GM23248 (cell line): ENCODE measurements at places on chromosomes 5 and 9. TPM values are rescaled to one million over a fixed set of nuclear protein-coding genes. Genes with fewer than 3 reads are reported as not detected.

Gene SPINK13
- total RNA-seq: not detected in 2 replicates

Gene LCN9
- total RNA-seq: not detected in 2 replicates

Gene MYMK
- not detected in 2 replicates for total RNA-seq

Gene POLR1E
- total RNA-seq: 27.5 and 27.8 TPM in 2 replicates

Gene C9
- not detected in 2 replicates for total RNA-seq

Gene BARHL1
- not detected in 2 replicates for total RNA-seq

Gene HAVCR1
- total RNA-seq: not detected in 2 replicates

Gene PCDHB8
- 2.1 and 2.9 TPM in 2 replicates for total RNA-seq

Gene HARS2
- 29.7 and 32.8 TPM in 2 replicates for total RNA-seq

DNA sequence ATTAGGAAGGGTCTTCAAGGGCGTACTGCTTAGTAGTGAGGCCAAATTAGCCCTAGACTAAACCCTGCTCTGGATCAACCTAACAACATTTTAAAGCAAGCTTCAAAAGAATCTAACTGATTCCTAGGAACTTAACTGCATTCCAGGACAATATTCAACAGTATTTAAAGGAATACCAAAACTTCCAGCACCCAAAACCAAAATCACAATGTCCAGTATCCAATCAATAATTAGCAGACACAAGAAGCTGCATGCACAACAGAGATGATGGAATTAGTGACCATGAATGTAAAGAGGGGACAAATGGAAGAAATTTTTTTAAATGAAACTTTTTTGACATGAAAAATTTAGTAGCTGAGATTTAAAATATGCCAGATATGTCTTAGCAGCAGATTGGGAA, 53.9 kb downstream of the CETN3 start:
- no peak for DNase-seq
- no peaks in the 10 kb centered on the region; the same call in 1 of the 2 replicates for H3K27me3 ChIP-seq
- H3K36me3 ChIP-seq: no peaks in the 10 kb centered on the region
- no peaks in the 10 kb centered on the region for H3K4me1 ChIP-seq
- no peak overlapping the region for H3K4me3 ChIP-seq

DNA sequence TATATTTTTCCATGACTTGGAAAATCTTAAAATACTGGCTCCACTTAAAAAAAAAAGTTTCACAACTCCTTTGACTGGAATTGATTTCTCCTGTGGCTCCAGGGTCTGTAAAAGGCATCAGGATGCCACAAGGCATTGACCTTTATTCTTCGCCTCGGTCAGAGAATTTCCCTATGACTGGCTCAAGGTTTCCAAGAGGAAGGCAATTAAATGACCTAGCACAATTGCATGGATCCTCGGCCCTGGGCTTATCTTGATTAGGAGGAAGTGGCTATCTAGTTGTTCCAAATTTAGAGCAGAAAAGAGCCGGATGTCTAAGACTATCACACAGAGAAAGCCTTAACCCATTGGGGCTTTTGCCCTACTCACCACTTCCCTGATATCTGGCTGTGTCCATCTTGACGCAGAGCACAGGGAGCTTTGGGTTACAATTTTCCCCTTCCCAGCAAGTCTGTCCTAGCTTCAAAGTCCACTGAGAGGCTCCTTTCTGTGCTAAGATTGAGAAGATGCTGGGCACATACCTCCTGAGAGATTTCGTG, 56.9 kb upstream of the COL15A1 start:
- H3K27me3 ChIP-seq: no peaks in the 10 kb centered on the region
- H3K36me3 ChIP-seq: no peaks in the 10 kb centered on the region
- no peak overlapping the region for H3K27ac ChIP-seq
- DNase-seq: no peak
- H3K4me3 ChIP-seq: no peak overlapping the region

DNA sequence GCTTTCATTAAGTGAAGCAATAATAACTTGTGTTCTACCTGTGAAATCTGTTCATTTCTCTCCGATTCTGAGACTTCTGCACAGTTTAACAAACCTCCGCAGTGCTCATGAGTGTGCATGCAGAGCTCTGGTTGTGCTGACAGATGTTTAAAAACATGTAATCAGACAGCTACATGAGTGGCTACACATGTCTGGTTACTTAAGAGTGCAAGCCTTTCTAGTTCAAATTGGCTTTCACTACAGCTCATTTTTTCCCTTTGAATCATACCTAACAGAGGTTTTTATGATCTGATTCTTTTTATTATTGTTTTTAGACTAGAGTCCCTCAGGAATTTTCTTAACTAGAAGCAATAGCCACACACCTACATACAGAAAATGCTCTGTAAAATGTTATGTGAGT, 310.2 kb downstream of the ARRDC3 start:
- H3K36me3 ChIP-seq: no peaks in the 10 kb centered on the region
- DNase-seq: peak; percentile 85
- no peak overlapping the region for H3K27ac ChIP-seq
- H3K4me3 ChIP-seq: no peak overlapping the region
- H3K27me3 ChIP-seq: 0 out of 2 replicates have a peak, but pooled peaks cover 3% of the 10 kb centered on the region

GRCh38 chr5:3511934-3512333, 83.7 kb upstream of the IRX1 start:
- no peak for DNase-seq
- no peaks in the 10 kb centered on the region for H3K27me3 ChIP-seq
- no peak overlapping the region for H3K4me3 ChIP-seq
- no peaks in the 10 kb centered on the region for H3K4me1 ChIP-seq
- H3K27ac ChIP-seq: no peak overlapping the region
- no peaks in the 10 kb centered on the region for H3K36me3 ChIP-seq

DNA sequence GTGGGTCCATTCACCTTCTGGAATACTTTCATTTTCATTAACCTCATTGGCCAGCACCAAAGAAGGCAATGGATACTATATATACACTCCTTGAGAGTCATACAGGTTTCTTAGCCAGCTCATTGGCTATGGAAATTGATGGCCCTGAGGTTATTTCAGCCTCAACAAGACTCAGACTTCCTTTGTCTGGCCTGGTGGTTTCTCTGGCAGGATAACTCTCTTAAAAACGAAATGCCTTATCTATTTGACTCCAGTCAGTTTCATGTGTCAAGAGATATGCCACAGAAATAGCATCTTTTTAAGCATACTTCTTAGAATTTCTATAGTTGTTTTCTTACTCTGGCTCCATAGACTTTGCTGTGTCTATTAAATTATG, 28.9 kb downstream of the CDH9 start:
- no peak overlapping the region for H3K27ac ChIP-seq
- H3K36me3 ChIP-seq: no peaks in the 10 kb centered on the region
- no peaks in the 10 kb centered on the region for H3K27me3 ChIP-seq
- H3K4me1 ChIP-seq: no peaks in the 10 kb centered on the region
- no peak overlapping the region for H3K4me3 ChIP-seq
- no peak for DNase-seq

DNA sequence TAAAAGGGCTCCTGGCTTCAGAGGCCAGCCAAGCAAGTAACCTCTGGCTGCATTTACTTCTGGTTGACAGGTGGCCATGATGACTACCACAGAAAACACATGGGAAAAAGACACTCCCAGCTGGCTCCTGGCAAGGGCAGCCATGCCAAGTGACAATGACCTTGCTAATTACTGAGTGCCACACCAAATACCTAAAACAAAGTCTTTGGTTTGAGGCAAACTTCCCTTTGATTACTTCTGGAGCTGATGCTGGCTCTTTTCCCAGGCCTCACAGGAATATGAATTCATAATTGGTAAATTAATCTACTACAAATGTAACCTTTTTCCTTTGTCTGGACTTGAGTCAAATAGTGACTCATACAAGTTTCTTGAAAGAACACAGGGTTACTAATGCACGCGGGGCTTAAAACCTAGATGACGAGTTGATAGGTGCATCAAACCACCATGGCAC, 61.0 kb downstream of the LPAR1 start:
- no peaks in the 10 kb centered on the region for H3K36me3 ChIP-seq
- peaks cover 56% of the 10 kb centered on the region for H3K4me1 ChIP-seq
- no peaks in the 10 kb centered on the region for H3K27me3 ChIP-seq
- H3K27ac ChIP-seq: no peak overlapping the region
- peak; percentile 69 for DNase-seq

DNA sequence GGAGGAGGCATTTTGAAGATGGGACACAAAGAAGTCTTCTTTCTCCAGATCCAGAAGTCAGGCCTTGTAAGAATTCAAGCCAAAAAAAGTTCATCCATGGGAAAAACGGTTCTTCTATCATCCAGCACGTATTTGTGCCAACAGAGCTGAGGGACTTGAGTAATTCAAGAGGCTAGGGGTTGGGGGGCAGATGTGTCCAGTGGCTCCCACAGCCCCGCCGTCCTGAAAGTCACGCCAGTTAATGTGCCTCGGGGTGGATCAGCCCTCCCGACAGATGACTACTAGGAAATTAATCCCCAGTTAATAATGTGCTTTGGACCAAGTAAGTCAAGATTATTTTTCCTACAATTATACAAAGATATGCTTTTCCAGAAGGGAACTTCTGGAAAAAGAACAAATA, 23.4 kb downstream of the NREP start:
- H3K4me1 ChIP-seq: peaks cover 70% of the 10 kb centered on the region
- peaks cover 81% of the 10 kb centered on the region for H3K36me3 ChIP-seq
- H3K27me3 ChIP-seq: no peaks in the 10 kb centered on the region
- H3K4me3 ChIP-seq: no peak overlapping the region
- DNase-seq: no peak

DNA sequence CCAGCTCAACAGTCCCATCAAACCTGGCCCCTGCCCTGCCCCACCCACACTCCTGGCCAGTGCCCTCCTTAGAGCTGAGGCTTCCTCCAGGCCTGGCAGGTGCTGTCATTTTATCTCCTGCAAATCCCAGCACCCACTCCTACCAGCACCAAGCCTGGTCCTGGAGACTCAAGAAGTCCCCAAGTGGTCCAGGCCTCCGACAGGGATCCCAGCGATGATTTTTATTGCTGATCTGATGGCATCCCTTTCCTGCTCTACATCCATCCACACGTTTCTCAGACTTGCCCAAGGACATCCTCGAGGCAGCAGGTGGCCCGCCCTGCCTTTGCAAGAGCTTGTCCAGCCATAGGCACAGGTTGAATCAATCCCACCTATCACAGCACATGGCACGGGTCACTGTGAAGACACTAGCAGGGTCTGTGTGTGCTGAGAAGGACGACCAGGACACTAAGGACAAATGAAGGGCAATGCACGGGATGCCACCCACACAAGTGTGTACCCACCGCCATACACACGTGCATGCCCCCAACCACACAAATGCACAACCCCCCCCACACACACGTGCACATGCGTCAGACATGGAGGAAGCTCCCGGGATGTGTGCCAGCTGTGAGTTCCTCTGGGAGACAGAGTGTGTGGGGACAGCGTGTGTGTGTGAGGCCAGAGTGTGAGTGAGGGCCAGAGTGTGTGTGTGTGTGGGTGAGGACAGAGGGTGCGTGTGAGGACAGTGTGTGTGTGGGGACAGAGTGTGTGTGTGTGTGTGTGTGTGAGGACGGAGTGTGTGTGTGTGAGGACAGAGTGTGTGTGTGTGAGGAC, 62.4 kb upstream of the UBAC1 start:
- H3K4me1 ChIP-seq: no peaks in the 10 kb centered on the region
- DNase-seq: peak; percentile 82
- no peaks in the 10 kb centered on the region for H3K36me3 ChIP-seq
- H3K4me3 ChIP-seq: no peak overlapping the region
- H3K27ac ChIP-seq: no peak overlapping the region

GRCh38 chr5:27708534-27708933, 670.1 kb upstream of the CDH9 start:
- no peak for DNase-seq
- no peaks in the 10 kb centered on the region for H3K36me3 ChIP-seq
- H3K27ac ChIP-seq: no peak overlapping the region
- H3K4me1 ChIP-seq: no peaks in the 10 kb centered on the region
- H3K4me3 ChIP-seq: no peak overlapping the region
- H3K27me3 ChIP-seq: no peaks in the 10 kb centered on the region

DNA sequence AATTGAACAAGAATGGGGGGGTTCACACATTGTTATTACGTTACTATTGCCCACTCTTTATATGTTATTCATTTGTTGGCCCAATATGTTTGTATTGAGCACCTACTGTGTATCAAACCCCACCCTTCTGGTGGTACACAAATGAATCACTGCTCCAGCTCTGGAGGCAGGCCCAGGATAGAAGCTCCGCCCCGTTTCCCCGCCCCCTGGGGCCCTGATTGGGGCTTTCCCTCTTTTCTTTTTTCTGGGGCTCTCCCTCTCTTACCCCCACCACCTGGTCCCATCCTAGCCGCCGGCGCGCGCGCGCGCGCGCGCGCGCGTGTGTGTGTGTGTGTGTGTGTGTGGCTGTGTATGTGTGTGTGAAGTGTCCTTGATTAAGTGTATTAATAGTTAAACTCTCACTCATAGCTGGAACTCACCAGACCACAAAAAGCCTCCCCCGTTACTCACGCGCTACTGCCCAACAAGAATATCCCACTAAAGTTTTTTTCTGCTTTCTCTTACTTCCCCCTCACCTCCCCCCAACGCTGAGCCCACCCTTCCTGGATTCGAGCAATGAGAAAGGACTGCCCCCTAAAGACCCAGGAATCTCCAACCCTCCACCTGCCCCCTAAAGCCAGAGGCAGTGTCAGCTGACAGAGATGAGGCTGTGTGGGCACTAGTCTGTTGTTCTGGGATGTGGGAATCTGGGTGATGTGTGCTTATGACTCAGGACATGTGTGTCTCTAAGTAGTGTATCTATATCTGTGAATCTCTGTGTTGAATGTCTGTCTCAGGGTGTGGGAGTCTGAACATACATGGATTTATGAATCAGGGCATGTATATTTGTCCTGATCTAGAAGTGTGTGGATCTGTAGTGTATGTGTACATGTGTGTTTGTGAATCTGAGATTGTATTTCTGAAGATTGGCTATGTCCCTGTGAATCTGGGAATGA, 4.0 kb downstream of the CXXC5 start:
- peak overlapping the region; percentile 98 for H3K27ac ChIP-seq
- H3K36me3 ChIP-seq: no peaks in the 10 kb centered on the region
- peak; percentile 95 for DNase-seq
- peak overlapping the region; percentile 93 for H3K4me3 ChIP-seq

DNA sequence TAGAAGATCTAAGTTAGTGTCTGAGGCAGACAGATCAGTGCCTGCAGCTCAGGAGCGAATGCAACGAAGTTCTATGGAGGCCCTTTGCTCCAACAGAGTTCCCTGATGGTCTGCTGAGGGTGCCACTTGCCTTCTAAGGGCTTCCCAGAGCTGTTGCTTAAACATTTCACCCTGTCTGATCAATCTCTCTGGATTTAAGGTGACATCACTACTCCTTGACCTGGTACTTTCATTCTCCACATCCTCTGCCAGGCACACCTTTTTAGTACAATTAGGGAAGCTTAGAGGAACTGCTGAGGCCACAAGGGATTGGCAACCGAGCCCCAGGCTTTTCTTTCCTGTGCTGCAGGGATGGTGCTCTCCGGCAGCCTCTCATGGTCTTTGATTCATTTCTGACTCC, 94.2 kb upstream of the IFNK start:
- H3K36me3 ChIP-seq: no peaks in the 10 kb centered on the region
- no peak overlapping the region for H3K4me3 ChIP-seq
- H3K27ac ChIP-seq: no peak overlapping the region
- DNase-seq: no peak
- 0 out of 2 replicates have a peak, but pooled peaks cover 5% of the 10 kb centered on the region for H3K4me1 ChIP-seq
